ENCODE measurements at places on chromosomes 6 and 20.

- no peak for DNase-seq
Measured at GRCh38 chr6:114432400-114432799, 89.6 kb upstream of the HS3ST5 start.

DNA sequence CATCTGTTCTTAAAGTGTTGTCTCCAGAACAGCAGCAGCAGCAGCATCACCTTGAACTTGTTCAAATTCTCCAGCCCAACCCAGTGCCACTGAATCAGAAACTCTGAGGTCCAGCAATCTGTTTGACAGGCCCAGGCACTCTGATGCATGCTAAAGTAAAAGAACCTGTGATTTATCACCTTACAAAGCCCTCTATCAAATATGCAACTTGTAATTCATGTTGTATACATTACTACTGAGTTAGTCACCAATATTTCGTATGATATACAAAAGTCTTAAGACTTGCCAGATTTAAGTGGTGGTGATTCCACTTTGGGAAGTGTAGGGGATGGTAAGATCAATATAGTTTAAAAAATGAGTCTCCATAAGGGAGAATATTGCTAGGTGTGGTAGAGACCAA, 6.0 kb upstream of the CD164 start:
- DNase-seq: no peak

- no peak for DNase-seq
Measured at GRCh38 chr20:19310541-19310940, 98.1 kb downstream of the SLC24A3 start.

DNA sequence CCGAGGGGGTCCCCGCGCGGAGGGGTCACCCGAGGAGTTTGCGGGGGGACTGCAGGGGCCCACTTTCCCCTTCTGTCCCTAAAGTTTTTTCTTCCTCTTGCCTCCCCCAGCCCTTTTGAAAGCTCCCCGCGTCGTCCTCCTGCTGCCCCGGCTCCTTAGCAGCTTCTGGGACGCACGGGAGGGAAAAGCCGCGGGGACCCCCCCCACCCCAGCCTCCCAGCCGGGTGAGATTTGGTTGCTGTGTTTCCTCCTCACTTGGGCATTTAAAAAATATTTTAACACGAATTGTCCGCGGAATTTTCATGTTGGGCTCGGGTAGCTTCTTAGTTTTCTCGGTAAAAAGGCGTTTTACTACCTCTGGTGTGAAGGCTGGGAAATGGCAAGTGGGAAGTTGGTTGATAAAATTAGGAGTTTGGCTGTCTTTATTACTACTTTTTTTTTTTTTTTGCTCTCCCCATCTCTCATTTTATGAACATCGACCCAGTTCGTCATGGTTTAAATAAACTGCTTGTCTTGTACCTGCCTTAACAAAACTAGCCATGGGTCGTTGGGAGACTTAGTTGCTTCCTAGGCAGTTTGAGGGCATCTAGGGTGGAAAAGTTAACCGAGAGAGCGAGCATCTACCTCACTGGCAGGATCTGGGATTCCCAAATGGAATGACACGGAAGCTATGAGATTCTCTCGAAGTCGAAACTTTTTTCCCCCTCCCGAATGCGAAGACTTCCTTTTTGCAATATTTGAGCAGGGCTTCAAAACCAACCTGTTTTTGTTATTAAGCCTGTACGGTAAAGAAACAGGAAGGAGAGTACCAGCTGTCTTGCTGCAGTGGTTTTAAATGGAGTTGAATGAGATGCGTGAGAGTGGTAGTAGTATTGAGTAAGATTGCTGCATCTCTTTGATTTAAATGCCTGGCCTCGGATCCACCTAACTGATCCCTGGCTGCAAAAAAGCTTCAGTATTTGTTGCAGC, 868 bp downstream of the NCOA3 start:
- peak; percentile 62 for DNase-seq

- DNase-seq: no peak
Measured at GRCh38 chr20:23691675-23692074, 2.8 kb upstream of the CST4 start.
